ENCODE measurements at places on chromosomes 6 and 20. TPM values are rescaled to one million over a fixed set of nuclear protein-coding genes. Genes with fewer than 3 reads are reported as not detected.

KHDC1 gene
- total RNA-seq = 9.1 TPM

DNA sequence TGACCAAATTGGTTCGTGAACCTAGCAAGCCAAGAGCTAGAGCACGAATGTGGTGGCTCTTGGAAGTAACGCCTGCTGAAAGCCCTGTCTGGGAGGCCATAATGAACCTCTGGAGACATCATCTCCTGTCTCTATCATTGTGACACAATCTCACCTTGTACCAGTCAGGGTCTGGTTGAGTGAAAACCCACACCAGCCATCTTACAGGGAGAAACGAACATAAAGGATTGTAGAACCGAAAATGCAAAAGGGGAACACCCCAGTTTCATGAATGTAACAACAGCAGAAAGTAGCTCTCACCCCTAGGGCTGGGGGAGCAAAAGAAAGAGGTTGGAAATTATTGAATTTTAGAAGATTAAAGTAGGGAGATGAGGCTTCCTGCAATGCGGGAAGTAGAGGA, 50.9 kb upstream of the TAB2 start:
- no peak for DNase-seq

GNAS-AS1 gene
- not detected for total RNA-seq

CRIP3 gene
- total RNA-seq = not detected

- DNase-seq = no peak
Observed at GRCh38 chr20:33567949-33568348, 78.1 kb downstream of the CBFA2T2 start.

GRCh38 chr6:2881423-2881822, 21.7 kb downstream of the SERPINB9 start:
- DNase-seq = no peak

CRISP3 gene
- total RNA-seq = not detected

RIPPLY2 gene
- total RNA-seq = not detected

- no peak for DNase-seq
Observed at GRCh38 chr20:59334651-59335300, 34.4 kb downstream of the EDN3 start.

TRIM40 gene
- total RNA-seq = not detected

TCF21 gene
- 0.20 TPM for total RNA-seq

FNDC11 gene
- total RNA-seq = 5.5 TPM

DNA sequence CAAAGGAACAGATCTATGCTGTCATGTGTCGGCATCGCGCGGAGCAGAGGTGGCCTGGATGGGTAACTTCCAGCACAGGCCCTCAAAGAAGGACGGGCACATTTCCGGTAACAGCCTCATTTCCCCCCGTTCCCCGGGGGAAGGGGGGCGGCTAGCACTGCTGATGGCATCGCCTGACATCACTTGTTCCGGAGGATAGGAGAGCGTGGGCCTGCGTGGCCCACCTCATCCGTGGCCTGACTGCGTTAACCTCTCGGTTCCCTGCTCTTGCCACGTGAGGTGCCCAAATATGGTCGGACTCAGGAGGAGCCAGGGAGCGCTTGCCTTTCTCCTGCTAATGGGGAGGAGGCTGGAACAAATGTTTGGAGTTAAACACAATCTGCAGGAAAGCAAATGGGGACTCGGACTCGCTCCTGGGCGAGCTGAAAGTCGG, at the start of gene AKAP12:
TSS of gene AKAP12 (plus strand) at position 365 of the 433 bp plus-strand sequence. CDS start 596 bp downstream, outside the sequence.
- no peak for DNase-seq

Data from HCT116 (cell line).